ENCODE measurements at places on chromosomes 1 and 21.

DNA sequence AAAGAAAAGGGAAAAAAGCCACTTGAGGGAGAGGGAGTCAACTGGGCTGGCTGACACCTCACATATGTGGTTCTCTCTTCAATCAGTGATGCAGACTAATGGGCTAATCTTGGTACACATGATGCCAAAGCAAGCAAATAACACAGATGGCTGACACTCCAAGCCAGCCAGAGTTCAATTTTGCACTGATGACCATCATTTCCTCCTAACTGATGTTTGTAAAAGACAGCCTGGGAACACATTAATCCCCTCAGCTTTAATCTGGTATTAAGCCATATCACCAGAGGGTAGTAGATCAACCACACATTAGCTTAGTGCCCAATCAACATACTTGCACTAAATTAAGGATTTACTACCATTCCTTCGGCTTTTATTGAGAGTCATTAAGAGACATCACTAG is 2.8 kb downstream of the VPS72 start:
- DNase-seq: no peak

DNA sequence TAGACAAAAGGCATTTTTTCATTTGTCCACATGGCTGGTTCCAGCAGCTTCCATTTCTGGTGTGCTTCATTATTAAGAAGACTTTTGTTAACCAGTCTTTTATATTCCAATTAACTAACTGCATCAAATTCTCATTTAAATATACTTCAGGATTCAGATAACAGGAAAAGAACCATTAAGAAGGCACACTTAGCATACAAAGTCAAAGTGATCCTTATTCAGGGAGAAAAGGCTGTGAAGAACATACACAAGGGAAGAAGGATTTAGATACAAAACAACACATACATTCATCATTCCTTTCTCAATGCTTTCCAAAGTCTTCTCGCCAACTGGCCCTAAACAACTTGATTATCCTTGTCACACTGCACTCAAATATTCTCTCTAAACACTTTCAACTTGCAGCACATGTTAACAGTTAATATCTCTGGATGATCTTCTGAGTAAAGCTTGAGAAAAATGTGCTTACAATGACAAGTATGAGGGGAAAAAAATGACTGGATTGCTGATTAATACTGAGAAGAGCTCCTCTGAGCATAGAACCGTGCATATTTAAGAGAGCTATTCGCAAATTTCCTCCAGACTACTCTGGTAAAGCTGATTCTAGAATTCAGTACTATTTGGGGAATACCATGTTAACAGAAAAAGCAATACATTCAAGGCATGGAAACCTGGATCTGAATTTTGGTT is 225.2 kb upstream of the TNR start:
- DNase-seq: no peak

- no peak for DNase-seq
These were observed 120.0 kb downstream of the S1PR1 start for GRCh38 chr1:101356604-101357443.

DNA sequence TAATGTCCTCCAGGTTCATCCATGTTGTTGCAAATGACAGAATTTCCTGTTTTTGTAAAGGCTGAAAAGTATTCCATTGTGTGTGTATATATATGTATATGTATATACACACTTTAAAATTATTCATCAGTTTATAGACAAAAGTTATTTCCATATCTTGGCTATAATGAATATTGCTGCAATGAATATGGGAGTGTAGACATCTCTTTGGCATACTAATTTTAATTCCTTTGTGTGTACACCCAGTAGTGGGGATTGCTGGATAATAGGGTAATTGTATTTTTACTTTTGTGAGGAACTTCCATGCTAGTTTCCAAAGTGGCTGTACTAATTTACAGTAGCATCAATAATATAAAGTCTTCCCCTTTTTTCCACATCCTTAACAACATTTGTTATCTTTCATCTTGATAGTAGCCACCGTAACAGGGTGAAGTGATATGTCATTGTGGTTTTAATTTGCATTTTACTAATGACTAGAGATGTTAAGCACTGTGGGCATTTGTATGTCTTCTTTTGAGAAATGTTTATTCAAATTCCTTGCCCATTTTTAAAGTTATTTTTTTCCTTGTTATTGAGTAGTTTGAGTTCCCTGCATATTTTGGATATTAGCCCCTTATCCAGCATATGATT is 243.0 kb downstream of the PDE4B start:
- DNase-seq: no peak

DNA sequence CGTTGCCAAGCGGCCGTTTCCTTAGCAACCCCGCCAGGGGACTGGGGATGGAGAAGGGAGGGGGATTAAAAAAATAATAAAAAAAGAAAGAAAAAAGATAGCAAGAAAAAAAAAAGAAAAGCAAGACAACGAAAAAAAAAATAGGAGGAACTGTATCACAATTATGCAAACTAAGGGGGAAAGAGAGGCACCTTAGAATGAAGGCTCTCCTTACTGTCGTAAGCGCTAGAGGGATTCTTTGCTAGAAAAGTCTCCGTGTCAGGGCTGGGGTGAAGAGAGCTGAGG is 625 bp upstream of the NEGR1 start:
- DNase-seq: no peak
